ENCODE measurements at places on chromosomes 7 and 10.
A peak's percentile ranks its signal among the peaks of the same experiment; 100 is the strongest.

- peak; percentile 86 for DNase-seq
Measured at GRCh38 chr10:451021-451471, 238.4 kb downstream of the DIP2C start.

DNA sequence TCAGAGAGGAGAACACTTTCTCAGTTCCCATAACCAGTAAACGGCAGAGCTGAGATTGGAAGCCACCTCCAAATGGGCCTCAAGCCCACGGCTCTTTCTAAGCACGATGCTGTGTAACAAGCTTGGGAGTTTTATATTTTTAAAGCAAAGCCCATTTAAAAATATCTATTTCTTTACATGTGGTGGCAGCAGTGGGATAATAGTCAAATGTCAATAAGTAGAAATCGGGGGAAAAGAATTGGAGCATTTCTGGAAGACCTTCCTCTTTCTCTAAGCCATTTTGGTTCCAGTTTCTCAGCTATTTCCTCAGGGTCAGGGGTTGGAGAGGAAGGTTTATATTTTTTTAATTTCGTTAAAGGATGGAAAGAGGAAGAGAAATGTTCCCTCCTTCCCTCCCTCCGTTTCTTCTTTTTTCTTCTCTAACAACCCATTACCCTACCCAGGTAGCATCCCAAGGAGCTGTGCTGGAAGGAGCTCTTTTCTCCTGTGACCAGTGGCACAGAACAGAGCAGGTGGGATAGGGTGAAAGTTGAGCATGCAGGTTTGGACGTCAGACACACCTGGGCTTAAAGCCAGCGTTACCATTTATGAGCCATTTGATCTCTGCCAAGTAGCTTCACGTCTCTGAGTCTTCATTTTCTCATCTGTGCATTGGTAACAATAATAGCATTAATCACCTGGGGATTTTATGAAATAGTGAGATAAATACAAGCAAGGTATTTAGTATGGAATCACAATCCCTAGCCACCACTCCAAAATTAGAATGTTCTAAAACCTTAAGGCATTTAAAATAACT is 515.7 kb downstream of the RPS24 start:
- no peak for DNase-seq

GRCh38 chr10:34759161-34759836 is 55.8 kb downstream of the PARD3 start:
- no peak for DNase-seq

GRCh38 chr10:93378997-93379730 is 103.0 kb downstream of the MYOF start:
- DNase-seq: no peak

GRCh38 chr10:106652279-106652678 is 512.2 kb downstream of the SORCS1 start:
- no peak for DNase-seq

GRCh38 chr10:45404087-45404769 is 30.2 kb downstream of the ALOX5 start:
- no peak for DNase-seq

DNA sequence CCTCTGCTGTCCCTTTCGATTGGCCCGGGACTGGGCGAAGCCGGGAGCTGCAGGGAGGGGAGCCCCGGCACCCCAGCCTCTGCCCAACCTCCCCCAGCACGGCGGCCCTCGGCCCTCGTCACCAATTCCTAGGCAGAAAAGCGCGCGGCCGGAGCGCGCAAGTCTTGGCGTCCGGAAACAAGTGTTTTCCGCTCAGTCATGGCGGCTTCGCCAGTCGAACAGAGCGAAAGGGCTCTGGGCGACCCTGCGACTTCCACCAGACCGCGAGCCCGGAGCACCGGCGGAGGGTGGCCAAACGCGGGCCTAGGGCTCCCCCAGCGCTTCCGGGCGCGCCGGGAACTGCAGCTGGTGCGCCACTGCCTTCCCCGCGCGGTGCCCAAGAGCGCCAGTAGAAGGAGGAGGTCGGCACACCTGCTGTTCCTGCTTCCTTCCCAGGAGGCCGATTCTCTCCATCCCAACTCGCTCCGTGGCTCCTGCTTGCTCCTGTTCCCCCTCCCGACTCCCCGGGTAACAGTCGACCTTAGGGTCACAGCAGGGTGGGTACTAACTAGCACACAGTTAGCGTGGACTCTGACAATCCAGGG is 729.9 kb downstream of the ZWINT start:
- DNase-seq: no peak

GRCh38 chr10:125209591-125210355 is 49.4 kb upstream of the CTBP2 start:
- no peak for DNase-seq

GRCh38 chr7:82257118-82257695 is 186.4 kb downstream of the CACNA2D1 start:
- DNase-seq: no peak
